Osteoblast (primary cell): ENCODE measurements at places on chromosomes 6 and 20. TPM values are rescaled to one million over a fixed set of nuclear protein-coding genes. Genes with fewer than 3 reads are reported as not detected.

The USP49 gene
- total RNA-seq: 3.6 and 3.8 TPM in 2 replicates

The TAGAP gene
- total RNA-seq: not detected in 2 replicates

The SLC12A5 gene
- total RNA-seq: under 0.01 TPM in 2 replicates

The PEX6 gene
- 15.3 and 23.5 TPM in 2 replicates for total RNA-seq

The MTFR2 gene
- total RNA-seq: 0.72 and 1.5 TPM in 2 replicates

GRCh38 chr6:22098601-22099031 is 198.2 kb downstream of the PRL start:
- DNase-seq: no peak
- no peaks in the 10 kb centered on the region for H3K36me3 ChIP-seq
- H3K4me1 ChIP-seq: no peaks in the 10 kb centered on the region
- H3K27ac ChIP-seq: no peak overlapping the region

GRCh38 chr6:155791186-155791585 is 335.5 kb upstream of the NOX3 start:
- H3K36me3 ChIP-seq: no peaks in the 10 kb centered on the region
- no peak for DNase-seq
- H3K4me3 ChIP-seq: no peak overlapping the region
- no peaks in the 10 kb centered on the region for H3K4me1 ChIP-seq

GRCh38 chr6:166442131-166442685 is 59.5 kb upstream of the MPC1 start:
- no peaks in the 10 kb centered on the region for H3K4me1 ChIP-seq
- DNase-seq: no peak
- no peak overlapping the region for H3K4me3 ChIP-seq
- H3K36me3 ChIP-seq: peaks cover 5% of the 10 kb centered on the region
- H3K27ac ChIP-seq: no peak overlapping the region
- no peaks in the 10 kb centered on the region for H3K27me3 ChIP-seq

- no peak overlapping the region for H3K4me3 ChIP-seq
- no peak overlapping the region for H3K27ac ChIP-seq
- no peaks in the 10 kb centered on the region for H3K4me1 ChIP-seq
- H3K36me3 ChIP-seq: peaks cover 13% of the 10 kb centered on the region
- DNase-seq: peak; percentile 29
These were observed 8.2 kb downstream of the ADISSP start for GRCh38 chr20:3759316-3759823.

- no peak for DNase-seq
- H3K27me3 ChIP-seq: no peaks in the 10 kb centered on the region
- no peak overlapping the region for H3K4me3 ChIP-seq
- no peaks in the 10 kb centered on the region for H3K36me3 ChIP-seq
These were observed 17.1 kb upstream of the ERVFRD-1 start for GRCh38 chr6:11128608-11129007.

DNA sequence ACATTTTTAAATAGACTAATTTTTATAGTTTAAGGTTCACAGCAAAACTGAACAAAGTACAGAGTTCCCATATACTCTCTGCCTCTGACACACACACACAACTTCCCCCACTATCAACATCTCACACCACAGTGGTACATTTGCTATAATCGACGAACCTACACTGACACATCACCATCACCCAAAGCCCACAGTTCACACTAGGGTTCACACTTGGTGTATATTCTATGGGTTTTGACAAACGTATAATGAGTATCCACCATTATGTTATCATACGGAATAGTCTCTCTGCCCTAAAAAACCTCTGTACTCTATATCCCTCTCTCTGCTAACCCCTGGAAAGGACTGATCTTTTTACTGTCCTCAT is 15.6 kb downstream of the TMEM30A start:
- no peak for DNase-seq
- no peak overlapping the region for H3K4me3 ChIP-seq
- peaks cover 10% of the 10 kb centered on the region for H3K4me1 ChIP-seq
- peaks cover 8% of the 10 kb centered on the region for H3K36me3 ChIP-seq

- H3K27me3 ChIP-seq: no peaks in the 10 kb centered on the region
- no peak overlapping the region for H3K4me3 ChIP-seq
- H3K27ac ChIP-seq: no peak overlapping the region
- no peaks in the 10 kb centered on the region for H3K4me1 ChIP-seq
- no peaks in the 10 kb centered on the region for H3K36me3 ChIP-seq
These were observed 82.1 kb upstream of the DTNBP1 start for GRCh38 chr6:15744818-15745402.

GRCh38 chr6:14348389-14348788 is 230.8 kb downstream of the CD83 start:
- DNase-seq: no peak
- H3K4me3 ChIP-seq: no peak overlapping the region
- H3K27me3 ChIP-seq: peaks cover 4% of the 10 kb centered on the region
- H3K36me3 ChIP-seq: no peaks in the 10 kb centered on the region
- H3K4me1 ChIP-seq: no peaks in the 10 kb centered on the region

DNA sequence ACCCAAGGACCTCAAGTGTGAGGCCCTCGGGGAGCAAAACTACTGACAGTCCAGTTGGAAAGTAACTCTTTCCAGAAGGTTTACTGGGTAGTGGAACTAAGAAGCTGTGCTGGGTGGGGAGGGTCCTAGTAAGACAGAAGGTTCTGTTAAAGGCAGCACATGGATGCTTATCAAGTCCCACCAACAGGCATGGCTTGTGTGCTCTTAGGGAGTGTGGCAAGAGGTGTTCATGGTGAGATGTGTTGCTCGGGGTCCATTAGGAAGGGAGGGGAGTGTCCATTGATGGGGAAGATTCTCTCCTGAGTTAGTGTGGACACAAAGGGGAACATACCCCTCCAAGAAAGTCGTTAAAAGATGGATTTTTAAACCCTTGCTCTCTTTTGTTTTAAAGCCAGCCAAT is 120.6 kb downstream of the LY86 start:
- no peak for DNase-seq
- no peaks in the 10 kb centered on the region for H3K36me3 ChIP-seq
- no peak overlapping the region for H3K27ac ChIP-seq
- peaks cover 2% of the 10 kb centered on the region for H3K27me3 ChIP-seq
- H3K4me3 ChIP-seq: no peak overlapping the region
- peaks cover 13% of the 10 kb centered on the region for H3K4me1 ChIP-seq
